ENCODE measurements at places on chromosomes 3 and 15.

DNA sequence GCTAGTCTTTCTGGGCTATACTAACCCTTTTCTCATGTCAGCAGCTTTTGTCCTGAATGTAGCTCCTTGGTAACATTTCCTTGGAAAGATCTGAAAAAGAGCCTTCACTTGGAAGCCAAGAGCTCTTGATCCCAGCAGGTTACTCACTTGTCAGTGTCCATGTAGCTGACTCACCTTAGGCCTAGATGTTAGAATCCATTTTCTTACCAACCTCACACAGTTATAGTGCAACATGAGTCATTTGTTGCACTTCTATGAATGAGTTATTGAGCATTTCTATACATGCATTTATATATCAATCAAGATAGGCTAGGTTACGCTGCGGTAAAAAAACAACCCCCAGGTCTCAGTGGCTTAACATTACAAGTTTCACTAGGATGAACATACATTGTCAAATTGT lies 106.8 kb upstream of the SLC7A14 start:
- no peak for DNase-seq

- no peak for DNase-seq
Observed at GRCh38 chr3:15099364-15100098, 583 bp upstream of the RBSN start.

DNA sequence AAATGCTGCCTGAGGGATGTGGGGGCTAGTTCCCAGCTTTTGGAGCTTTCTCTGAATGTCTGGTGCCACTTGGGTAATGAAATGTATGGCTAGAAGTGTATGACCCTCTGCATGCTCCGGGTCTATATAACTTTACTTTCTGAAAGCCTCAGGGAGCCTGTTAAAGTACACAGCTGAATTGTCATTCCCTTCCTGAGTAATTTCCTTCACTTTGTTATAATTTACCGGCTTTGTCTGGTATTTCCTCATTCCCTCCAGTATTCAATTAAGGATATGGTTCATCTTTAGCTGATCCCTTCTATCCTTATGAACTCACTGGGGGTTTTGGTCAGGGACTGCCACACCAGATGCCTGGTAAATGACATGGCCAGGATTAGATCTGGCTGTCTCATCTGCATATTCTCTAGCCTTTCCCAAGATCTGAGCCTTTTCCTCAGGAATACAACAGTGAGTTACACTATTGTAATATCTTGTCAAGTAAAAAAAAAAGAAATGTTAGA lies 620.3 kb downstream of the ZPLD1 start:
- no peak for DNase-seq

DNA sequence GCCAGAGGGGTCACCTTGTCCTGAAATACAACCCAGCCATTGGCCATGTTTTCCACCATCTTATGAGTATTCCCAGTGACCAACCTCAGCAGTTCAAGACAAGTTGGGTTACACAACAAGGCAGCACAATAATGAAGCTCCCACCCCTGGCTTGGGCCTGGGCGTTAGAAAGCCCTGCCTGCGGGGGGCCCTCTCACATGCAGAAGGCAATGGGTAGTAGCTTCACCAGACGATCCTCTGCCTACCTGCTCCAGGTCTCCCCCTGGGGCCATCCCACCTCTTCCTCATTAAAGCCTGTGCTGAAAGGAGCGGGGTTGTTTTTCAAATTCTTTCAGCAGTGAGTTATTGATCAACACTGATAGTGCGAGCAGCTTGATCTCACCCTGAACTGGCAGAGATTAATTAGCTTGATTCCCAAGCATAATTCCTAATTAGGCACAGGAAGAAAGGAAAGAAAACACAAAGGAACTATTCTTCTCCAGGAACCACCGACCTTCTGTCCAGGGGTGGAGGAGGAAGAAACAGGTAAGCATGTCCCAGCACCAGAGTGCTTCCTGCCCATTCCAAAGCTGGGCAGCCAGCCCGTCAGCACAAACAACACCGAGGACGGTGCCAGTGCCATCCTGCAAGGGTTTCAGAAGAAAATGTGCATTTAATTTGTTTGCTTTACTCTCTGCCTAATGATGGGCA lies 79.7 kb upstream of the CGNL1 start:
- DNase-seq: no peak

DNA sequence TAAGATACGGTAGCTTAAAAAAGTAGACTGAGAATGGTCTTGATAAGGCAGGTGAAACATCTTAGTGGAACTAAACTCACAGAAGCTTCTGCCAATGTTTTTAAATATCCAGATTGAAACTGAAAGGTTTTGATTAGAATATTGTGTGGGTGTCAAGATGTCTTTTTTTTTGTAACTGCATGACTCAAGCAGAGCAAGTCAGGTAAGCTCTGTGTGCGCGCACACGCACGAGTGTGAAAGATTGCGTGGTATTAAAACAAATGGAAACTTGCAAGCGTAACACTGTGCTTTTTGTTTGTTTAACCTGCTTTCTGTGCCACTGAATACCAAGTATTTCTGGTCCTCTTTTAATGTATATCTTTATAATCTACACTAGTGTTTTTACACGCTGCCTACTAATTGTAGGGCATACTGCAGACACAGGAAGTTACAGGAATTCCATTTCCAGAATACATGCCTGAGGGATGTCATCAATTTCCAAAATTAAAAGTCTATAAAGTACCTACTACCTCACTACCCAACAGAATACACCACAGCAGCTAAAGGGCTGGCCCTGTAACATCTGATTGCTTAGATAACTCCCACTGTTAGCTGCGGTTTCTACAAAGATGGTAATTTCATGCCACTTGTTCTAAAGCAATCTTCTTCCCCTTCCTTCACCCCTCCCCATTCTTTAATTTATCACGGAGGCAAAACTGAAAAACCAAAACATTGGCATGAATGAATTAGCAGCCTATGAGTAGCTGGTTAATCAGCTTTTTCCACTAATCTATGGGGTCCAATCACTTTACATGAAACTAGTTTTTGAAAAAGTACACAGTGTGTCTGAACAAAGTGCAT lies 472.8 kb downstream of the SHQ1 start:
- DNase-seq: peak; percentile 11

- DNase-seq: no peak
Observed at GRCh38 chr3:156349111-156349510, 205.8 kb downstream of the SSR3 start.

DNA sequence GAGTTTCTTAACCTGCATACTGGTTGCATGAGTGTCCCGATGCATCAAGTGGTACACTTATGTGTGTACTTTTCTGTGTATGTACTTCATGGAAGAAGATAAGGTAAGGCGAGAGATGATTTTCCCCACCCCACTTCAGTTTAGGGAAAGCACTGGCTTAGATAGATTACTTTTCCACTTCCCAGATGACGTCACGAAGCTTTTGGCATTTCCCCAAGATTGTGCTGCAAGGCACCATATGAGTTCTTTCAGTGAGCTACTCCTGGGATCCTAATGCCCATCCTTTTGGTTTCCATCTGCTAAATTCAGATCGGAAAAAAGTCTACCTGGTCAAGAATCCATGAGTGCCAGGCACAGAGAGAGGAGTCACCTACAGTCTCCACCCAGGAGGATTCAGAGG lies 4.5 kb downstream of the IL17RB start:
- peak; percentile 32 for DNase-seq

GRCh38 chr3:88005066-88005465 lies 53.7 kb downstream of the CGGBP1 start:
- DNase-seq: peak; percentile 40

DNA sequence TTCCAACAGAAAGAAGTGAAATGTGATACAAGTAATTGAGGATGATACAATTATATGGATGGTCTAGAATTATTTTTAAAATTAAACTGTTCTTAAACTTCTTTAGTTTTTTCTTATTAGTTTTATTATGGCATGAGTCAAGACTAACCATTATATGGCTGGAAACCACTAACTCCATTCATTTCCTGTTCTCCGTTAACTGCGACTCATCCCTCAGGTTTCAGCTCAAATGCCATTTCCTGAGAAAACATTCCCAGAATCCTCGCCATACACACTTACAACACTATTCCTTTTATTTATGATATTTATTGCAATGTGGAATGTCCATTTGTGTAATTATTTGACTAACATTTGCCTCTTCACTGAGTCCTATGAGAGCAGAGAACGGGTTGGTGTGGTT lies 394.1 kb downstream of the SOX2 start:
- DNase-seq: no peak

Measured in dermis blood vessel endothelial cell (primary cell).